ENCODE measurements at places on chromosomes 6 and 20.

DNA sequence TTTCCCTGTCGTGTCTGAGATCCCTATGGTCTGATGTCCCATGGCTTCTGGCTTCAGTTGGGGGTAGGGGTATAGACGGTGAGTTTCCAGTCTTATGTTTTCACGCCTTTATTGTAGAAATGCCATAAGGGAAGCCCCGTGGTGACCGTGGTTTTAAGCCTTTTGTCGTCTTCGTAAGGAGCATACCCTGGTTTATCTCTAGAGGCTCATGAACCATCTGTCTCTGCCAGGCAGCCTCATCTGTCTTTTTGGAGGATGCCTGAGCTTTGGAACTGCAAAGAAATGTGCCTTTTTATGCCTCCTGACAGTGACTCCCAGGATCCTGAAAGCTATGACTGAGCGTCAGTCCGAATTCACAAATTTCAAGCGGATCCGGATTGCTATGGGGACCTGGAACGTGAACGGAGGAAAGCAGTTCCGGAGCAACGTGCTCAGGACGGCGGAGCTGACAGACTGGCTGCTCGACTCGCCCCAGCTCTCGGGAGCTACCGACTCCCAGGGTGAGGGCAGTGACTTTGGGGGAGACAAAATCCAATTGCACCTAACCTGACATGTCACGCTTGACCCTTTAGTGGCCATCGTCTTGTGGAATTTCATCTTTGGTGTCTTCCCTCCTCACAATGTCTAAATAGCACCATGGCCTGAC, 84.6 kb downstream of the SYNJ2 start:
- no peak for DNase-seq

DNA sequence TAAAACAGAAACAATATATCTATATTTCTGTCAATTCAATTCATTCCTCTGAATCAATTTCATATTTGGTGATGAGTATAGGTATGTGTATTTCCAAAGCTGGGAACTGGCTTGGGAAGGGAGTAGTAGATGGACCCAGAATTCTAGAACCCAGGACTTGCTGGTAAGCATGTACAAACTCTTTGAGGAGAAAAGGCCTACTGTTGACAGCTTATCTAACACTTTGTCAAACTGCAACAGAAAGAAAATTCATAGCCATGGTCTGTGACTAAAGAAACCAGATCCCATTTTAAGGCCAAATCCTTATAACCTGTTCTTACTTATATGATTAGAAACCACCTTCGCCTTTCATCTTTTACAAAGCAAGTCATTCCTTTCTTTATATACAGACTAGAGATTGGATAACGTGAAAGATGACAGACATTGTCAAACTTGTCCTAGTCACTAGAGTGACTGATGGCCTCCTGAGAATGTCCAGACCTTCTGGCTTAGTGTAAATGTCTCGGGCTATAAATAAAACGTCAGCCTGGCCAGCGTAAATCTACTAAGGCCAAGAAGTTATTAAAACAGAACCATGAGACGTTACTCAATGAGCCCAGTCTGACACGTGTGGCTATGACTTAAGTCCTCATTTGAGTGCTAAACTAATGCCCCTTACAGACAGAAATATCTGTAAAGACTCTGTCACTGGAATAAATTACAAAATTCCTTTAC, 152.3 kb downstream of the ALDH8A1 start:
- DNase-seq, result no peak

DNA sequence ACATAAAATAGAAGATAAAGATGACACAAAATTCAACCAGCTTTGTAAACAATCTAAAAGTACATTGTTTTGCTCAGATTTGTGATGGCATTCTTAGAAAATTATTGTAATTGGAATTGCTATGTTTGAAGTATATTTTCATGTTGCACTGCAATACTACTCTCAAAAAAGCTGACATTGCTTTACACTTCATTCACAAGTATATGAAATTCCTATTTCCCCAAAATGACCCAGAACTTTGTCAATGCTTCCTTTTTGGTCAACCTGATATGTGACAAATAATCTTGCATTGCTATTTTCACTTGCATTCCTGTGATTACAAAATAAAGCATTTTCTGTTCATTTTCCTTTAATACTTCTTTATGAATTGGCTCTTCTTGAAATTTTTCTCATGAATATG, 104.1 kb upstream of the BMP5 start:
- DNase-seq, result no peak

DNA sequence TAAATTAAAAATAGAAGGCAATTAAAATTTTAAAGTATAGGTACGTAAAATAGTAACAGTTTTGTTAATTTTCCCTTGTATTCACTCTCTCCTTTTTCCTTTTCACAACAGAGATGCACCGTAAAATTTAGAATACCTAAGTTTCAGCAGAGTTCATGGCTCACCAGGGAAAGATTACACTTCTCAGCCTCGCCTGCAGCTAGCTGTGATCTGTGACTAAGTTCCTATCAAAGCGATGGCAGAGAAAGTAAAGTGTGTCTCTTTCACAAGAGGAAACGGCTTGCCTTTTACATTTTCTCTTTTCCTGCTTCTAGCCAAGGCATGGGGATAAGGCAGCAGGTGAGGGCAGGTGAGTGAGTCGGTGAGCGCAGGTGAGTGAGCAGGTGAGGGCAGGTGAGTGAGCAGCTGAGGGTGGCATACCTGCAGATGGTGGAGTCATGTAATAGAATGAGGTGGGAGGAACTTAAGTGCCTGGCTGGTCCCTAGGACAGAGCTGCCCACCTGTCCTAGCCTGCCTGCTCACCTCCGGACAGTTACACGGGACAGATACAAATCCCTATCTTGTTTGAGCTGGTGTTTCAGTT, 30.9 kb downstream of the ZFP64 start:
- no peak for DNase-seq

- DNase-seq, result no peak
Observed at GRCh38 chr6:8057793-8058192, 6.4 kb downstream of the BLOC1S5 start.

GRCh38 chr20:56558968-56559367, 25.9 kb downstream of the FAM209B start:
- no peak for DNase-seq

GRCh38 chr6:157217894-157218370, 105.4 kb downstream of the TMEM242 start:
- no peak for DNase-seq

GRCh38 chr6:156695742-156696141, 81.4 kb upstream of the ARID1B start:
- no peak for DNase-seq

DNA sequence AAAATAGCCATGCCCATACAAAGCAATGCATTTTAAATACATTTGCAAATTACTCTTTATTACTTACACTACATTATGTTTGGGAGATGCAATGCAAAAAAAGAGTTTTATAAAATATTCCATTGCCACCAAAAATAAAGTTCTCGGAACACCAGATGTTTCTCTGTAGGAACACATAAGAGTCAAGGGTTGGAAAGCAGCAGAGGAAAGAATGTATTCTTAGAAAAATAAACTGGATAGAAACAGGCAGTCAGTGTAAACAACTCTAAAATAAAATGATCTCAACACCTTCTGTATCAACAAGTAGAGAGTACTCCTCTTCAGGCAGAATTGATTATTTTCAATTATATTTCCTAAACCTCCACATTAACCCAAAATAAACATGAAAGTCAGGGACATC, 28.1 kb downstream of the KIF13A start:
- DNase-seq, result no peak

GRCh38 chr6:33176906-33177305, 15.4 kb downstream of the COL11A2 start:
- no peak for DNase-seq

- DNase-seq, result no peak
Observed at GRCh38 chr6:163398115-163398514, 16.4 kb upstream of the QKI start.

DNA sequence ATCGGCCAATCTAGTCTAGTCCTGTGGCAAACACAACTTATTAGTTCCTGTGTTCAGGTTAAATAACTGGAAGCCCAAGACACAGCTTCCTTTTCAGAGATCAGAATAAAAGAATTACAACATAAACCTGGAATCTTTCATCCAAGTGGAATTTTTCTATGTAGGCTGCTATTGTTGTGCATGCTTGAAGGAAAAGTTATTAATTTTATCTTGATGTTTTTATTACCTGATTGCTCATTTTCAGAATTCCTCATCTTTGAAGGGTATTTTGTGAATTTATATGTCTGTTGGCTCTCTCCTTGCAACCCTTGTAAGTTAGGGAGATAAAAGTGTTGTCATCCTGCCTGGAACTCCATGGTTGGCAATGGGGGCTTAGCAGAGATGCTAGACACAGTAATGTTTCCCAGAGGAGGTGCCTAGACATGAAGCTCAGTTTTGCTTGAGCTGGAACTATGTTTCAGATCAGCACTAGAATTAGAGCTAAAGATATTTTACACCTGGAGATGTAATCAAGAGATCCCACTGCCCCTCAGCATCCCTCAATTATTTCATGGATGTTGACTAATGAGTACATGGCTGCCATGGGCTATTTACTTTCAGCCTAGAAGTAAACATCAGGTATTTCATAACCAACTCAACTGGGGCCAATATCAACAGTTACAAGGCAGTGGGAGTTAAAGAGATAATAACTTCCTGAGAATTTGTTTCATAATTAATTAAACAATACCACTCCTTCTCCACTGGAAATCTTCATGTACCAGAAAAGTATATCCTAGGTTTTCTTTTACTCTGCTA, 367.0 kb upstream of the MARCKS start:
- DNase-seq, result no peak

- DNase-seq, result no peak
Observed at GRCh38 chr6:111606620-111607115, 990 bp upstream of the TRAF3IP2 start.

DNA sequence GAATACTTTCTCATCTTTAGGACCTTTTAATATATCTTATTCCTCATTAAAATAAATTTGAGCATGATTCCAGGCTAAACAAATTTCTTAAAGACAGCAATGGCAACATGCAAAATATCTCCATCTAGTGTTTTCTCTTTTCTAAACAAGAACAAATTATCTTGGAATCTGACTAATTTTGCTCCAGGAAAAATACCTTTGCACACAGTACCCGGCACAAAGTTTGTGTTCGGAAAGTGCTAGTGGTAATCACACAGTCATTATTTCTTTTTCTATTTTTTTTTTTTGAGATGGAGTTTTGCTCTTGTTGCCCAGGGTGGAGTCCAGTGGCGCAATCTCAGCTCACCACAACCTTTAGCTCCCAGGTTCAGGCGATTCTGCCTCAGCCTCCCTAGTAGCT, 8.2 kb upstream of the EFHC1 start:
- DNase-seq, result no peak

DNA sequence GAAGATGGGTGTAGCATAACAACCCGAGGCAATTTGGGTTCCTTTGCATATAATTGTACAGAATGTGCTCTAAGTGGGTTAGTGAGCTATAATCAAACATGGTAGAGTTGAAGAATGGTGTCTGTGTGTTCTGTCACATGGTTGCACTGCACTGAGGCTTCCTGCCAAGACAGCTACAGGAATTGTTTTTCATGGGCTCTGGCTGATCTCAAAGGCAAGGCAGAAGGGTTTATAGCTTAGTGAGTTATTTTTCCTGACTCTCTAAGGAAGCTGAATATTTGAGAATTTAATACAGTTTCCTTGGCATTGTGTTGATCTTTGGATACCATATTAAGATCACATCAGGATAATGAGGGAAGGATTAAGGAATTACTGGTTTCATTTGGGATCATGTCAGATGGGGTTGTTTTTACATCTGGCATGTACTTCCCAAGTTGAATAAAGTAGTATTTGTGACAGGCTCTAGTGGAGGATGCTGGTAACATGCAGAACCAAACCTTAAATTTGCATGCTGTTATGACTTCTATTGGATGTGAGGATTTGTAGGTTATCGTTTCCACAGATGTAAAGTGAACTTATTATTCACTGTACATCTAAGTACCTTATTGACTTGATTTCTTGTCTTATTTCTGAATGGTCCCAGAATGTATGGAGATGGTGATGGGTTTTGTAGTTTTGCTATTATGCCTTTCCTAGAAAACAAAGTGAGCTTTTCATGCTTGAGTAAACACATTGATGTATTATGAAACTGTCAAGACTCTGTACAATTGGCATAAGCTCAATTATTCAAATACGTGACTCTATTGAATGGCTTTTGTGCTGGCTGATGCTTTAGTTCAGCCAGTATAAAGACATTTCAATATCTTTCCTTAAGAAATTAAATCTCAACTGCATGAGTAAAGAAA, 43.3 kb downstream of the LRRC1 start:
- no peak for DNase-seq
